ENCODE measurements at places on chromosomes 12 and 14.

GRCh38 chr14:85024931-85025330, 505.0 kb upstream of the FLRT2 start:
- DNase-seq, result no peak

GRCh38 chr12:113945174-113946173, 20.7 kb downstream of the RBM19 start:
- no peak for DNase-seq

DNA sequence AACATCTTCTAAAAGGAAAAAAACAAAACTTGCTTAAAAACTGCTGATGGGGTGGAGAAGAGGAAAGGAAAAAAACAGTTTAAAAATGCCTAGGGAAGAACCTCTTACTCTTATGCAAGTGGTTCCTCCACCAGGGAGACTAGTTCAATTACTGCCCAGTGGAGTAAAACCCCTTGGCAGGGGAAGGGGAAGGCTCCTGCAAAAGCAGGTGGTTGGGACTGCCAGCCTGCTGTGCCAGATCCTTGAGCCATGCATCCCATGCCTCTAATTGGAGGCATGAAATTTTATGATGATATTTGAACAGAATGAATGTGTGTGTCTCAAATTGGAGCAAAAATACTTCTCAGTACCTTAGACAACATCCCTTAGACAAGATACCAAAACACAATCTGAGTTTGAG, 118.8 kb downstream of the FSCB start:
- no peak for DNase-seq

DNA sequence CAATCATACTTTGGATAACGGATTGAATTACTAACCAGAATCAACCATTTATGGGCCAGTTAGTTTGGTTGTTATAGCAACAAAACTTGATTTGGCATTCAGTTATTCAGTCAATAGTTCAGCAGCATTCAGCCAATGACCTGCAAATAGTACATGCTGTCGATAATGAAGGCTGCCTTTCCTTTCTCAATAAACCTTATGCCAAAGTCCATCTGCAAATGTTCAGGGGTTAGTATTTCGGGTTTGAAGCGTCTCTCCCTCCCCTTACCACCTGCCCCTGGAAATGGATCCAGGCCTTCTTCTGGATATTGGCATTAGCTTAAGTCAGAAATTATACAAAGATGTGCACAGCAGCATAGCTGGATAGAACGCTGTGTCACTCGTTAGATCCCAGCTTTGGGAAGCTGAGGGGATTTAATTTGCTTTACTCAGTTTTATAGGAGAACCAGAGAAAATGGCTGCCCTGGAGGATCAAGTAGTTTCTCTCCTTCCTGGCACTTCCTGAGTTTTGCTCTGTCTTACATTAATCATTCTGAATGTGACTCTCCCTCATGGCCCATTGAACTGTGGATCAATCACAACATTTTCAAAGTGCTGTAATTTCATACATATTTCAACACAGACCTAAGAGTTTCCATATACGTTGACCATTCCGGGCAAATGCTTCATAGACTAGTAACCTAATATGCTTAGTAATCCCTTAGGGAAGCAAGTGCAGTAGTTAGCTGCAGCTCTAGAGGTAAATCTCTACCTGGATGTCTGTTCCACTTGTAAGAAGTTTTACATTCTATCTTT, 46.7 kb upstream of the PTPRR start:
- DNase-seq, result no peak

- no peak for DNase-seq
Observed at GRCh38 chr12:124821252-124822200, 42.1 kb downstream of the SCARB1 start.

DNA sequence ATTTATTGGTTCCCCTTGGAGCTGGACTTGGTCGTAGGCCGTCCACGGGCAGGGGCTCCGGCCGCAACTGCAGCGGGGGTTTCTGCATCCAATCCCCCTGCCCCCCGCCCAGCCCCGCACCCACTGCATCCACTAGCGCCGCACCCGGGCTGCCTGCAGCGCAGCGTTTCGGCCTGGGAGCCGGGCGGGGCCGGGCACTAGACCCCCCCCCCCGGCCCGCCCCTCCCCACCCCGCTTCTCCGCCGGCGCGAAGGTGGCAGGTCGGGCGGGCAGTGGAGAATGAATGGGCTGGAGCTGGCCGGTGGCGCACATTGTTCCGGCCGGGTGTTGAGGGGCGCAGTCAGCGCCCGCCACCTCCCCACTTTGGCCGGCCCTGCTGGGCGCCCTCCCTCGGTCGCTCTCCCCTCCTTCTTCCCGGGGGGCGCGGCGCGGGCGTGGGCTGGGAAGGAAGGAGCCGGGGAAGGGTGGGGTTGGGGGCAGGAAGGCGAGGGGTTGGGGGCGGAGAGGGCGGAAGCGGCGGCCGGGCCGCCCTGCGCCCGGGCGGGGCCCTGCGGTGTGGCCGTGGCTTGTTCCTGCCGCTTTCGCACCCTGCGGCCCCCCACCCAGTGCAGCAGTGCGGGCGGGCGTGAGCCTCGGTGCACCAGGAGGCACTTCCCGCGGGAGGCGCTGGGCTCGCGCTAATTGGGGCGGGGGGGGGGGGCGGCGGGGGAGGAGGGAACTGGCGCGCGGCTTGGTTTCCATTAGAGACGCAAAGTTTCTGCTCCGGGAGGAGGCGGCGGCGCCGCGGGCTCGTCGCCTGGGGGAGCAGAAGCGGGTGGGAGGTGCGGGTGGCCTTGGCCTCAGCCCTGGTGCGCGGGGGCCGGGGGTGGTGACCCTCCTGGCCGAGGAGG, 841 bp downstream of the CALM1 start:
- peak; percentile 64 for DNase-seq

DNA sequence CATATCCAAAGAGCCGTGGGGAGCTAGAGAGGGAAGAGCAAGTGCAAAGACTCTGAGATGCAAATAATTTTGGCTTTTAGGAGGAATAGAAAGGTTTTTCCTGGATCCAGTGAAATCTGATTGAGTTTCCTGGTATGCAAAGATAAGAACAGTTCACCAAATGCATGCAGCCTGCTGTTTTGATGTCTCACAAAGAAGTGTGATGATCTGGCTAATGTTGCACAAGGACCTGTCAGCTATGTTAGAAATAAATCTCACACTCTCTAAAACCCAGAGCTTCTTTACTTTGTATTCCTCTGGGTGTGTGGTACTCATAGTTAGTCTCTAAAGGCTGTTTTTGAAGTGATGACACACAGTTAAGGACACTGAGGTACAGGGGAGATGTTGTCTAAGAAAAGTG, 321.4 kb downstream of the AACS start:
- no peak for DNase-seq

GRCh38 chr12:54052438-54053002, 1.1 kb upstream of the HOXC4 start:
- no peak for DNase-seq

GRCh38 chr14:65334765-65335410, 77.6 kb upstream of the FUT8 start:
- DNase-seq, result peak; percentile 52

DNA sequence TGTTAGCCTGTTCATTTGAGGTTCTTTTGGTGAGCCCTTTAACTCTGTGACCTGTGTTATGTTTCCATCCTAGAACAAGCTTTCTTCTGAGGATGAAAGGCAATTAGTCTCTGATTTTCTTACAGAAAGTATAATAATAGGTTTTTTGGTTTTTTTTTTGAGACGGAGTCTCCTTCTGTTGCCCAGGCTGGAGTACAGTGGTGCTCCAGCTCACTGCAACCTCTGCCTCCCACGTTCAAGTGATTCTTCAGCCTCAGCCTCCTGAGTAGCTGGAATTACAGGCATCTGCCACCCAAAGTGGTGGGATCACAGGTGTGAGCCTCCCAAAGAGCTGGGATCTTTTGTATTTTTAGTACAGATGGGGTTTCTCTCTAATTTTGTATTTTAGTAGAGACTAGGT, 52.7 kb upstream of the SYNE2 start:
- no peak for DNase-seq

GRCh38 chr14:99579903-99580571, 24.0 kb downstream of the CCDC85C start:
- DNase-seq, result peak; percentile 84

DNA sequence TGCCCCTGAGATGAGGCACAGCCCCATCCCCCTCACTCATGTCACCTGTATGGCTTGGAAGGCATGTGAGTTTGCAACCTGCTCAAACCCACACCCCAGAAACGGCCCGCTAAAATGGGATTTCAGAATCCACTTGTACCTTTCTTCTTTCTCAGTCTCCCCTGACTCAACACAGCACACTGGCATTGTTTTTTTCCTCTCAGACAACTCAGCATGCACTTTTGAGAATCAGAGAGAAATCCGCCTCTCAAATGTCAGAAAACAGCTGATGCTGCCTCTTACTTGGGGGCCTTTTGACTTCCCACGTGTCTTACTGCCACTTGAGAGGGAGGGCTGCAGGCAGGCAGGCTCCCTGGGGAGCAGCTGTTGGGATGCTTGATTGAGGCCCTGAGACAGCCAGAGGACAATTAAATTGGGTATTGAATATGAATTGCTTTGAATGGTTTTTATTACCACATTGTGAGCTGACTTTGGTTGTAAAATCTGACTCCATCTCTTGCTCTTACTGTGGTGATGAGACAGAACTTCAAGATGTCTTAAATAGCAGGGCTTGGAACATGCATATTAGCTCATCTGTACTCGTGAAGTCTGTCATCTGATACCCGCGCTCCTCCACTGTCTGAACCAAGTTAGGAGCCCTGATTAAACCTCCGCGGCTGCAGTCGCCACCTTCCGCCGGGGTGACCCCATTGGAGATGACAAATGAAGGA, 96.6 kb downstream of the APAF1 start:
- DNase-seq, result no peak

DNA sequence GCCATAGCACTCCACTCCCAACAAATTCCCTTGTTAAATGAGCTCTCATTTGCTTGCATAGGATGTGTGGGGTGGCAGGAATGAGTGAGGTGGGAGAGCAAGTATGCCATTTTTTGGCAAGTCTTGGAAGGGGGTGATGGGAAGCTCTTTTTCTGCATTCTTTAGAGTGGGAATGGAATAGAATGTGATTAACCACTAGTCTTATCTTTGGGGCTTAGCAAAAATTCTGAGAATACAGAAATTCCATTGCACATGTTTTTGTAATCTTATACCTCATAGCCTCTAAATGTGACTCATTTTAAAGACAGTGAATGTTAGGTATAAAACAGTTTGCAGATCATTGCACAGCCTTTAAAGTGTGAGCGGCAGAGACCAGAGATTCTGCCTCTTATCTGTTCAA, 28.4 kb upstream of the NEDD1 start:
- no peak for DNase-seq

DNA sequence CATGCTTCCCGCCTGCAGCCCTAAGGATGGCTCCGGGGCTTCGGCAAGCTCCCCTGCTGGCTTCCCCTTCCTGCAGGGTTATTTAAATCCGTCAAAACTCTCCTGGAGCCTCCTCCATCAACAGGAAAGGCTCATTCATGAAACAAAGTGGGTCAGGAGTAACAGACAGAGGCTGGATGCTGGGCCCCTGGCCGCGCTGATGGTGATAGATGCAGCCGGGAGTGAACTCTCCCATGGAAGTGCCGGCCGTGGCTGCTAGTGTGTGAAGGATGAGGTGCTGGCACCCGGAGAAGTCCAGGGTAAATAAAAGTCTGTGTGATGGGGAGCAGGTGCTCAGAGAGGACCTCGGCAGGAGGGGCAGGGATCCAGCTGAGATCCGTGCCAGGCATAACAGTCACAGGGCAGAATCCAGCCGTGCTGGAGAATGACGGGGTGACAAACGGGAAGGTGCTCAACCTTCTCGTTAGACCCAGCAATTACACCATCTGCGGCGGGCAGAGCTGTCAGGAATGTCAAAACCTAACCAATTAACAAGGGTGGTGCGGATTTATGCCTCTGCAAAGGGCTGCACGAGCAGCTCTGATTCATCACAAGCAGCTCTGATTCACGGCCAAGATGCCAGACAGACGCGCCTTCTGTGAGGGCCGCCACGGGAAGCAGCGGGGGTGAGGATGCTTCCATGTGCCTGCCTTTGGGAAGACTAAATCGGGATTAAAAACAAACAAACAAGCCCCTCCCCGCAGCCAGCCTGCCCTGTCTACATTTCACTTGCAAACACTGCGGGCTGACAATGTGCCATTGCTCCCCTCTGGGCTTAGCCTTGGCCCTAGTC, 55.6 kb downstream of the SYNE3 start:
- peak; percentile 57 for DNase-seq

DNA sequence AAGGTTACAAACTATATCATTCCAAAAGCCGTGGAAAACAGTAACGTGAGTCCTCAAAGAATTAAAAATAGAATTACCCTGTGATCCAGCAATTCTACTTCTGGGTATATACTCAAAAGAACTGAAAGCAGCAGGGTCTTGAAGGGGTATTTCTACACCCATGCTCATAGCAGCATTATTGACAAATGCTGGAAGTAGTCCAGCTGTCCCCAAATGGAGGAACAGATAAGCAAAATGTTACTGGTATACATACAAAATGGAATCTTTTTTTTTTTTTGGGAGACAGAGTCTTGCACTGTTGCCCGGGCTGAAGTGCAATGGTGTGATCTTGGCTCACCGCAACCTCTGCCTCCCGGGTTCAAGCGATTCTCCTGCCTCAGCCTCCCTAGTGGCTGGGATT, 32.9 kb downstream of the ADIPOR2 start:
- DNase-seq, result no peak

DNA sequence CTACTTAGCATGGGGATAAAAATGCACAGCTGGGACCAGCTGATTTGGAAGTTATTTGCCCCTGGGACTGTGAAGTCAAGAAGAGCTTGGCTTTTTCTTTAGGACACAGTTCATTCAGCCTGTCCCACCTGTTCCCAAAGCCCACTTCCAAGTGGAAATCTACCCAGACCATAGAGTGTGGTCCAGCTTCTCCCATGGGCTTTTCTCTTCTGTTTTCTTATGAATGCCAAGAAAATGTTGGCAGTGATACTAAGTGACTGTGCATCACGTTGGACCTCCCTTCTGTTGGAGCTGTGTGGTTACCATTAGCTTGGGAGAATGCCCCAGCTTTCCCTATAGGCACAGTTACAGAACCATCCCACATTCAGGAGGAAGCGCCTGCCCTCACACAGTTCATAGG, 89.4 kb downstream of the NT5DC3 start:
- DNase-seq, result no peak

- DNase-seq, result no peak
Observed at GRCh38 chr14:43479596-43480195, 1027.4 kb downstream of the FSCB start.

DNA sequence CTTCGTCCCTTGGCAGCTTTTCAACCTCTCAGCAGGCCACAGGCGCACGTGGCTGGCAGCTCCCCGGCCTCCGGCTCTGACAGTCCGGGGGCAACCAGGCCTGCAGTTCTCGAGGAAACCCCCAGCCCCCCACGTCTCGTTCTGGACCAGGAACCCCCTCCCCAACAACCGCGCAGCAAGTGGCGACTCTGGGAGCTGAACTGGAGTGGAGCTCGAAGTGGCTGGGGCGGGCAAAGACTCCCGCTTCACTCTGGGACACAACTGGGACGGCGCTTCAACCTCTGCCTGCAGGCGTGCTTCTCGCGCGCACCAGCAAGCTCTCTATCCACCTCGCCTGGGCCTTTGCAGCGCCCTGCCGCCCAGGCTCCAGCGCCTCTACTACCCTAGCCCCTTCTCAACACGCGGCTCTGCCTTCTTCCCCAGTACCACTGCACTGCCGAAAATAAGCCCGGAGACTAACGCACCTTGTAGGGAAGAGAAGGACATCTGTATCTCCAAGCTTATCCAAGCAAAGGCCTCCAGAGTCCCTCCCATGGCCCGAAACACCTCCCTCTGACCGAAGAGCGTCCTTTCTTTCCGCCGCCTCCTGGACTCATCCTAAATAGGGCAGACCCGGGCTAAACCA, 2.4 kb upstream of the NKX2-1 start:
- peak; percentile 26 for DNase-seq

- DNase-seq, result no peak
Observed at GRCh38 chr14:31945701-31946100, 131.4 kb upstream of the ARHGAP5 start.
